ENCODE measurements at places on chromosomes 3 and 15.

DNA sequence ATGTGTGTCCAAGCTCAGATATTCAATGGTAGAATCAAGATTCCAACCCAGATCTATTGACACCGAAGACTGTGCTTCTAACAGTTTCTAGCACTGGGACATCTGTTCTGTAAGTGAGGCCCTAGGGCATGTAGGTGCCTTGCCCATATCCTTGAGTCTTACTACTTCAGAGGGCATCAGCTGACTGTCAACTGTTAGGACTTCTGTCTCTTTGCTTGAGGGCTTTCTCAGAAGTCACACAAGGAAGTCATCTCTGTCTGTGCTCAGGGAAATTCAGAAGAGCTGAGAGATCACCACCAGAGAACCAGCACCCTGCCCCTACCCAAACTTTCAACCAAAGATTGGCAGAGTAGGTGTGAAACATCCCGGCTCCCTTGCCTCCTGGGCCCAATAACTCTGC is 403.6 kb upstream of the PROK2 start:
- DNase-seq: no peak

DNA sequence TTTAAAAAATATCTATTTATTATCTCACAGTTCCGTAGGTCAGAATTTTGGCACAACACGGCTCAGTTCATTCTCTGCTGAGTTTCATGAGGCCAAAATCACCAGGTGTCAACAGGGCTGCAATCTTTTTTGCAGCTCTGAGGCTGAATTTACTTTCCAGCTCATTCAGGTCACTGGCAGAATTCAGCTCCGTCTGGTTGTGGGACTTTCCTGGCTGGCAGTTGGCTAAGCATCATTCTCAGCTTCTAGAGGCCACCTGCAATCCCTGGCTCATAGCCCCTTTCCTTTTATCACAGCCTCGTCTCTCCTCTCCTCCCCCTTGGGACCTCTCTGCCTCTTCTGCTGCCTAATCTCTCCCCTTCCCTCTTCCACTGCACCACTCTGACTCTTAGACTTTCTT is 174.0 kb upstream of the WNT5A start:
- no peak for DNase-seq

- no peak for DNase-seq
Measured at GRCh38 chr3:128366136-128366535, 100.6 kb downstream of the DNAJB8 start.

- no peak for DNase-seq
Measured at GRCh38 chr3:12445523-12446240, 38.6 kb upstream of the TSEN2 start.

GRCh38 chr3:195286115-195286872 is 15.3 kb upstream of the XXYLT1 start:
- no peak for DNase-seq

- no peak for DNase-seq
Measured at GRCh38 chr3:137835096-137835495, 71.0 kb downstream of the SOX14 start.

DNA sequence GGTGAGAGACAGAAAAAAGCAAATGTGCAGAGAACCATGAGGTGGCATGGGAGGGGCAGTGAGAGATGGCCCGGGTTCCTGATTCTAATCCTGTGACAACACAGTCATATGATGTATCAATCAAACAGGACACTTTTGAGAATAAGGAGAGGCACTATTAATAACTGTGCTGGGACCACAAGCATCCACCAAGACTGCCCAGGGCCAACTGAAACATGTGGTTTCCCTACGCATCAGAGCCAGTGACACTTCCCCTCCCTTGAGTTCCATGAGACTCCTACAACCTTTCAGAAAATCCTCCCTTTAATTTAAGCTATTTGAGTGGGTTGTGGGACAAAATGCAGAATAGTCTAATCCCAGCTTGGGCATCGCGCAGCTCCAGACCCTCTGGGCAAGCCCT is 17.4 kb downstream of the SH3BP5 start:
- DNase-seq: no peak

- DNase-seq: no peak
Measured at GRCh38 chr3:158790901-158791589, 10.8 kb upstream of the MFSD1 start.

GRCh38 chr3:172653004-172653572 is 57.8 kb downstream of the NCEH1 start:
- no peak for DNase-seq

- no peak for DNase-seq
Measured at GRCh38 chr15:99052205-99052604, 44.6 kb upstream of the PGPEP1L start.

GRCh38 chr3:38084334-38085310 is 45.6 kb downstream of the DLEC1 start:
- DNase-seq: no peak

DNA sequence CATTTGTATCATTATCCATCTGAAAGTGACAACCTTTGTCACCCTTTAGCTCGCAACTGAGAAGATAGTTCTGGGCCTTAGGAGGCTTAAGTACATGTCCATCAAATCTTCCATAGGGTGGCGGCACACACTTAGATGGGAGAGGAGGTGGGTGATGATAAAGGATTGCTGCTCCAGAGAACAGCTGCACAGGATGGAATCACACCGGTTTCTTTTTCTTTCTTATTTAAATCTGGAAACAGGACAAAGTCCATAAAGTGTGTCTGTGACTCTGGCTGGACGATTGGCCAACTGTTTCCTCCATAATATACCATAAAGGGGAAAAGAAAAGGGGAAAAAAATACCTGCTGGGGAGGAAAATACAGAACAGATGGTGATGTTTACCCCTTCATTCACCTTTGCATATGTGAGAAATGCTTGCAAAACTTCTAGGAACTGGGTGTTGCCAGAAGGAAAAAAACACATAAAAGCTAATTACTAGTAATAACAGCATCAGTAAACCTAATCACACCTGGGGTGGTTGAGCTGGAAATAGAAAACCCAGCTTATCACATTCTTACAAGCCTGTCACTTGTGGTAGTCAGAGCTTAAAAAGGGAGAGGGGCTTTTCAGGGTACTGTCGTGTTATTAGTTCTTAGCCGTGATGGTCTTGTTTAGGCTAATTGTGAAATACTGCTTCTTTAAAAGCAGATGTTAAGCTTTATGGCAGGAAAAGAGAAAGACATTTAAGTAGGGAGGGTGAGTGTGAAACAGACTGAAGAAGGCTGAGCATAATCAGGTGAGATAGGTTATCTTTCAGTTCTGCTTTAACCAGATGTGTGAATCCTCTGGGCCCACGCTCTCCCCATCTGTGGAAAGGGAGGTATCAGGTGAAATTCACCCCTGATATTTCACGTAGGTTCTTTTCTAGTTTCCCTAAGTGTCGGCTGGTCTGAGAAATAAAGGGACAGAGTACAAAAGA is 16.7 kb downstream of the C2CD4A start:
- no peak for DNase-seq

GRCh38 chr15:63447017-63447676 is 57.2 kb upstream of the USP3 start:
- no peak for DNase-seq

DNA sequence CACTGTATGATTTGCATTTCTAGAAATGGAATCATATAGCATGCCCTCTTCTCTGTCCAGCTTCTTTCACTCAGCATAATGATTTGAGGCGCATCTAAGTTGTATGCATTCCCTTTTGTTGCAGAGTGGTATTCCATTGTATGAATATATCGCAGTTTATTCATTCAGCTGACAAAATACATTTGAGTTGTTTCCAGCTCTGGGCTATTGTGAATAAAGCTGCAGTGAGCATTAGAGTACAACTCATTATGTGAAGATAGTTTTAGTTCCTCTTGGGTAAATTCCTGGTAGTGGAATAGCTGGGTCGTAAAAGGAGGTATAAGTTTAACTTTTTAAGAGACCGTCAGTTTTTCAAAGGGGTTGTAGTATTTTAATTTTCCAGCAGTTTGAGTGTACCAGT is 38.5 kb upstream of the POLR2M start:
- no peak for DNase-seq

DNA sequence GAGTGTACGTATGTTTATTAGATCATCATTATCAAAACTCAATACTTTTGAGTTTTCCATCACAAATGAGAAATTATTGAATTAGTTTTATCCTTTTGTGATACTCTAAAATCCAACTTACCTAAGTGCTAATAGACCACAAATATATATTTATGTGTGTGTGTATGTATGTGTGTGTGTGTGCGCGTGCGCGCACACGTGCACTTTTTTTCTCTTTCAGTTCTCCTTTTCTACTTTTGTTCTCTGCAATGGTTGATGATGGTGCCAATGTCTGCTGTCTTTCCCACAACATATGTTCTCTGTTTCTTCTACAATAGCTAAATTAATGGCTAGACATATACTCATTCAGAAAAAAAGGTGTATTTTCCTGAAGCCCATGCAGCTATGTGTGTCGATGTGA is 571.6 kb upstream of the ARPP21 start:
- DNase-seq: no peak

- DNase-seq: no peak
Measured at GRCh38 chr3:120114376-120114775, 20.1 kb upstream of the GSK3B start.

DNA sequence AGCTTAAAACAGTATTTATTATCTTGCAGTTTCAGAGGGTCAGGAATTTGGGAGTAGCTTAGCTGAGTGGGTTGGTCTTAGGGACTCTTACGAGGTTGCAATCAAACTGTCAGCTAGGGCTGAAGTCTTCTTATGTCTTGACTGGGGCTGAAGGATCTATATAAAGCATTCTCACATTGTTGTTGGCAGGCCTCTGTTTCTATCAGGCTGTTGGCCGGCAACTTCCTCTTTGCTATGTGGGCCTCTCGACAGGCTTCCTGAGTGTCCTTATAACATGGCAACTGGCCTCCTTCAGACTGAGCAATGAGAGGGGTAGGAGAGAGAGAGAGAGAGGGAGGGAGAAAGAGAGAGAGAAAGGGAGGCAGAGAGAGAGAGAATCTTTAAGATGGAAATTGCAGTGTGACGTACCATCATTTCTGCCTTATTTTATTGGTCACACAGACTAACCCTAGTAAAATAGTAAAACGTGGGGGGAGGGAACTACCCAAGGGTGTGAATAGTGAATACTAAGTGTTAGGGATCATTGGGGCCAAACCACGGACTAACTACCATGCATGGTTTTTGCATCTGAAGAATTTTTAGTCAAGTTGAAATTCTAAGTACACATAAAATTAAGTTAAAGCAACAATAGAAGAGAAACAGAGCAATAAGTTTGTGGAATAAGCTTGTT is 16.1 kb downstream of the FGF7 start:
- DNase-seq: no peak

- no peak for DNase-seq
Measured at GRCh38 chr15:63006032-63006878, 36.3 kb upstream of the TPM1 start.

- no peak for DNase-seq
Measured at GRCh38 chr3:67723863-67724262, 69.5 kb upstream of the SUCLG2 start.

DNA sequence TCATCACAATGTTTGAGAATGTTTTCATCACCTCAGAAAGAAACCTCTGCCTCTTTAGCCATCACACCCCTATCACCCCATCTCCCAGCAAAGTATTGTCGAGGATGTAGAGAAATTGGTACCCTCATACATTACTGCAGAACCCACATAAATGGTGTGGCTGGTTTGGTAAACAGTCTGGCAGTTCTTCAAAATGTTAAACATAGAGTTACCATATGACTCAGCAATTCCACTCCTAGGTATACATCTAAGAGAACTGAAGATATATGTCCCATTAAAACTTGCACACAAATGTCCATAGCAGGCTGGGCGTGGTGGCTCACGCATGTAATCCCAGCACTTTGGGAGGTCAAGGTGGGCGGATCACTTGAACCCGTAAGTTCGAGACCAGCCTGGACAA is 8.7 kb upstream of the ETFA start:
- no peak for DNase-seq

- no peak for DNase-seq
Measured at GRCh38 chr3:40701016-40701588, 176.3 kb downstream of the ZNF621 start.
